ENCODE measurements at places on chromosomes 12 and 14.

DNA sequence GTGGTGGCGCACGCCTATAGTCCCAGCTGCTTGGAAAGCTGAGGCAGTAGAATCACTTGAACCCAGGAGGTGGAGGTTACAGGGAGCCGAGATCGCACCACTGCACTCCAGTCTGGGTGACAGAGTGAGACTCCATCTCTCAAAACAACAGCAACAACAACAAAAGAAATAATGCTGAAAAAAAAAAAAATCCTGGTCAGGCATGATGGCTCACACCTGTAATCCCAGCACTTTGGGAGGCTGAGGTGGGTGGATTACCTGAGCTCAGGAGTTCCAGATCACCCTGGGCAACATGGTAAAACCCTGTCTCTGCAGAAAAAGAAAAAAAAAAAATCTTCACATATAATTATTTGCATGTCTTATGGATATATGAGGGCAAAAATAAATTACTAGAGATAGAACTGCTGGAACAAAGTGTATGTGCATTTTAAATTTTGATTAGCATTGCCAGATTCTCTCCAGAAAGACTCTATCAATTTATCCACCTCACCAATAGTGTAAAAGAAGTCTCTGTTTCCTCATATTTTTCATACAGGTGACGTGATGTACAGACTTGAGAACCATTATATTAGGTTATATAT is 75.4 kb downstream of the ATXN2 start:
- DNase-seq, result no peak

GRCh38 chr12:50563434-50563787 is 58.6 kb downstream of the DIP2B start:
- DNase-seq, result no peak

DNA sequence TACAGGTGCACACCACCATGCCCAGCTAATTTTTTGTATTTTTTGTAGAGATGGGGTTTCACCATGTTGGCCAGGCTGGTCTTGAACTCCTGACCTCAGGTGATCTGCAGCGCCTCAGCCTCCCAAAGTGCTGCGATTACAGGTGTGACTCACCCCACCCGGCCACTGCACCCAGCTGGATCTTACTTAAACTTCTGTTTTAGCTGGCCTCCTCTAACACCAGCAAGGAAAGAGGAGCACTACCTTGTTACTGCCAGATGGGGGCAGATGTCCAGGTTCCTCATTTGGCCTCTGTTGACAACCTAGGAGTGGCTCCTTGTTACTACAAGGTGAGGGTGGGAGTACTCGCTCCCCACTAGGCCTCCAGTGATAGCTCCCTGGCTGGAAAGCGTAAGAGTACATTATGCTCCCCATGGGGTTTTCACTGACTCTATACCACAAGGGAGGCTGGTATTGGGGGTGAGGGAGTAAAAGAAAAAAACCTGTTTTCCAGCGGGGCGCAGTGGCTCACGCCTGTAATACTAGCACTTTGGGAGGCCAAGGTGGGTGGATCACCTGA is 13.2 kb upstream of the ARF6 start:
- no peak for DNase-seq

- no peak for DNase-seq
Observed at GRCh38 chr12:1883513-1883912, 34.9 kb downstream of the CACNA2D4 start.

DNA sequence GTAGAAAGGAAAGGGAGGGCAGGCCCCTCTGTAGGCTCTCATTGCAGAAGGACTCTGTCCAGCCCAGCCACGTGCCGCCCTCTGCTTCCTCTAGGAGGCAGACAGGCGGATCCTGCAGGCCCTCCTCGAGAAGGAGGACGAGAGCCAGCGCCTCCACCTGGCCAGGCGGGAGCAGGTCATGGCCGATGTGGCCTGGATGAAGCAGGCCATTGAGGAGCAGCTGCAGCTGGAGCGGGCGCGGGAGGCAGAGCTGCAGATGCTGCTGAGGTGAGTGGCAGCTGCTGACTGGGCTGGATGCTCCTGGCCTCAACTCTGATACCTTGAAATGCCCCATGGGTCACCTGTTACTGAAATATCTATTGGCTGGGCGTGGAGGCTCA is 10.9 kb downstream of the TCHP start:
- no peak for DNase-seq

- DNase-seq, result no peak
Observed at GRCh38 chr14:101405171-101405883, 156.0 kb upstream of the DIO3 start.

DNA sequence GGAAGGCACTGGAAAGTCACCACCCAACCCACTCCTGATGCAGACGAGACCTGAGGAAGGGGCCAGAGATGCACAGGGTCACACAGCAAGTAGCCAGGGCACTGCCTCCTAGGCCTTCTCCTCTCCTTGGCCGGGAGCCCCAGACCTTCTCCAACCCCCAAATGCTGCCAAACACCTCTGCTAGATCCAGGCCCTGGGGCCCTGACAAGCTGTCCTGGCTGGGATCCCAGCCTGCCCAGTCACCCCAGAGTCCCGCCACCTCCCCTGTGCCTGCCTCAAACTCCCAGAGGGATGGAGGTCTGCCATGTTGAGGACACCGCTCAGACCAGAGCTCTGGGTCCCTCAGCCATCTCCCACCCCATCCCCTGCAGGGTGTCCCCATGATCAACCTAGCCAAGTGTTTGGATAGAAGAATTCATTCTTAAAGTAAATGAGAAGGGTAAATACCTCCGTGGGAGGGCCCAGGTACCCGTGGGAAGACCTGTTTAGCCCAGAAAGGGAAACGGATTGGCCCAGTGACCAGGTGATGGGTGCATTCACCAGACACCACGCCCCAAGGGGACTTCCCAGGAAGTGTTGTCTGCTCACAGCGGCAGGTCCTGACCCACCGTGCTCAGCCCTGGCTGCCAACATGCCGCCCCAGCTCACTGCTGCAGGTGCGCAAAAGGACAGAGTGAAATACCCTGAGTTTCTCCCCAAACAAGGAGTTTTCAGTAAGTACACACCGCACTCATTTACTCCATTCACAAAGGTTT is 4.6 kb upstream of the DIO3 start:
- DNase-seq, result no peak

- no peak for DNase-seq
Observed at GRCh38 chr12:105343836-105344235, 13.3 kb downstream of the C12orf75 start.

DNA sequence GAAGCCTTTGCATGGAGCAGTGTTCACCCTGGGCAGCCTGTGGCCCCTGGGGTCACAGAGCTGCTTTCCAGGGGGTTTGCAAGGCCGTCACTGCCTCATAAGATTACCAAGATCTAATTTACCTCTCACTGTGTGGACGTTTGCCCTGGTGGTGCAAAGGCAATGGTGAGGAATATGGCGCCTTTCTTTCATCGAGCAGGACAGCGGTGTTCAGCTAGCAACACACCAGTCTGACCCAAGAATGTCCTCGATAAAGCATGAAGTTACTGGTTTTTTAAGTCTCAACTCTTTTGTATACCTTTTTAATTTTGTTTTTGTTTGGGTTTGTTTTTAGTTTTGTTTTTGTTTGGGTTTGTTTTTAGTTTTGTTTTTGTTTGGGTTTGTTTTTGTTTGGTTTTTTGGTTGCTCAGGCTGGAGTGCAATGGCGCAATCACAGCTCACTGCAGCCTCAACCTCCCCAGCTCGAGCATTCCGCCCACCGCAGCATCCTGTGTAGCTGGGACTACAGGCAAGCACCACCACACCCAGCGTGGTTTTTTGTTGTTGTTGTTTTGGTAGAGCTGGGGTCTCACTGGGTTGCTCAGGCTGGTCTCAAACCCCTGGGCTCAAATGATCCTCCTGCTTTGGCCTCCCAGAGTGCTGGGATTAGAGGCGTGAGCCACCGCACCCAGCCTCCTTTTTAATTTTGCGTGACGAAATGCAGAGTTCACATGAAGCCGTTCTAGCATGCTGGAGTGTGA is 57.9 kb downstream of the PPP2R5C start:
- no peak for DNase-seq

GRCh38 chr14:84108746-84109457 is 1421.0 kb upstream of the FLRT2 start:
- no peak for DNase-seq

- DNase-seq, result no peak
Observed at GRCh38 chr12:74317078-74317601, 220.5 kb upstream of the ATXN7L3B start.

- DNase-seq, result no peak
Observed at GRCh38 chr14:104313674-104314073, 175.3 kb downstream of the KIF26A start.

- no peak for DNase-seq
Observed at GRCh38 chr12:101172316-101172715, 37.7 kb downstream of the SLC5A8 start.

DNA sequence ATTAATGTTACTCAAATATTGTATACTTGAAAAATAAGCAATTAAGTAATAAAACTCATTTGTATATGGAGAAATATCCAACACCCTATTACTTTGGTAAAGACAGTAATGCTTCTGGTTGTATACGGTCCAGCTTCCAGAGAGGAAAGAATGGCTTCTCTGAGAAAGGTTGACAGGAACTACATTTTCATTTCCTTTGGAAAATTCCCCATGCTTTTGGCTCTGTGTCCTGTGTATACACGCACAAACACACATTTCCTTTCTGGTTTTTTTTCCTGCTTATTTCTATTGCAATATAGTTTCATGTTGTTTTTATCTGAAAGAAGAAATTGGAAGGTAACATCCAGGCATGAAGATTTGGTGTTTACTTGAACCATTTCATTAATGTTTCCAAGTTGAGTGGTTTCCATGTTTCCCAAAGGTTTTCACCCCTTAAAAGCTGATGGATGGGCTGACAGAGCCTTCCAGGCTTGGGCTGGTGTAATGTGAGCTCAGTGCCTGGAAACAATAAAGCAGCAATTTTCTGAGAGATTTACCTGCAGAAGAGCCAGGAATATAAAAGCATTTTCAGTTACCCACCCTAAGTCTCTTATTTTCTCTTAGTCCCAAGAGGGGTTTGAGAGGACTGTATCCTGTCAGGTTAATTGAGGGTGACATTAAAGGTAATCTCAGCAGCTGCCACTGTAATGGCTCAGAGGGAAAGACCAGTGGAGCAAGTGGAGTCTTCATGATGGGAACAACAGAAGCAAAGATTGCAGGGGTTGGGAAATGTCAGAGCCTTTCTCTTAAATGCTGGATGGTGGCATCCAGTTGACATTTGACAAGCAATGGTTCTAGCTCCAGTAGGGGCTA is 33.4 kb upstream of the TMTC1 start:
- no peak for DNase-seq

DNA sequence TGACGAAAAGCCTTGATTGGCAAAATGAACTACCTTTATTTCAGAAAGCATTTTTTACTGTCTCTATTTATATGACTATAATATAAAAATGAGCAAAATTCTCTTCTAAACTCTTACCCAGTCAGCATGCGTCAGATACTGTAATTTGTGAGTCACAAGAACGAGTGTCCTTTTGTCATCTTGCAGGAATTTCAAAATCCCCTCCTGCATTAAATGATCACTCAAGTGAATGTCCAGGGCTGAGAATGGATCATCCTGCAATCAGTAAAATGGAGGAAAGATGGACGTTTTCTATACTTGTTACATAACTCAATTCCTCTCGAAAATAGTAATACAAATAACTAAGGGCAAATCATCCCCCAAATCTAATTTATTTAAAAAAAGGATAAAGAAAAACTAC is 77.7 kb upstream of the KCNJ8 start:
- DNase-seq, result no peak

DNA sequence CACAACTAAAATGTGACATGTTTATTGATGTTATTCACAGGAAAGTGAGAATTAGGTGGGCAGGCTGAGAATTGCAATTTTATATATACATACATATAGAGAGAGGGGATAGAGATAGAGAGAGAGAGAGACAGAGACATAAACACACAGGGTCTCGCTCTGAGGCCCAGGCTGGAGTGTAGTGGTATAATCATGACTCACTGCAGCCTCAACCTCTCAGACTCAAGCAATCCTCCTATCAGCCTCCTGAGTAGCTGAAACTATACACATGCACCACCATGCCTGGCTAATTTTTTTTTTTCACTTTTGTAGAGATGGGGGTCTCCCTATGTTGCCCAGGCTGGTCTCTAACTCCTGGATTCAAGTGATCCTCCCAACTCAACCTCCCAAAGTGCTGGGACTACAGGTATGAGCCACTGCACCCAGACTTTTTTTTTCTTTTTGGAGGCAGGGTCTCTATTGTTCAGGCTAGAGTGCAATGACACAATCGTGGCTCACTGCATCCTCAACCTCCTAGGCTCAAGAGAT is 49.1 kb downstream of the R3HDM2 start:
- DNase-seq, result no peak

GRCh38 chr14:42469637-42470426 is 863.2 kb downstream of the LRFN5 start:
- DNase-seq, result no peak

DNA sequence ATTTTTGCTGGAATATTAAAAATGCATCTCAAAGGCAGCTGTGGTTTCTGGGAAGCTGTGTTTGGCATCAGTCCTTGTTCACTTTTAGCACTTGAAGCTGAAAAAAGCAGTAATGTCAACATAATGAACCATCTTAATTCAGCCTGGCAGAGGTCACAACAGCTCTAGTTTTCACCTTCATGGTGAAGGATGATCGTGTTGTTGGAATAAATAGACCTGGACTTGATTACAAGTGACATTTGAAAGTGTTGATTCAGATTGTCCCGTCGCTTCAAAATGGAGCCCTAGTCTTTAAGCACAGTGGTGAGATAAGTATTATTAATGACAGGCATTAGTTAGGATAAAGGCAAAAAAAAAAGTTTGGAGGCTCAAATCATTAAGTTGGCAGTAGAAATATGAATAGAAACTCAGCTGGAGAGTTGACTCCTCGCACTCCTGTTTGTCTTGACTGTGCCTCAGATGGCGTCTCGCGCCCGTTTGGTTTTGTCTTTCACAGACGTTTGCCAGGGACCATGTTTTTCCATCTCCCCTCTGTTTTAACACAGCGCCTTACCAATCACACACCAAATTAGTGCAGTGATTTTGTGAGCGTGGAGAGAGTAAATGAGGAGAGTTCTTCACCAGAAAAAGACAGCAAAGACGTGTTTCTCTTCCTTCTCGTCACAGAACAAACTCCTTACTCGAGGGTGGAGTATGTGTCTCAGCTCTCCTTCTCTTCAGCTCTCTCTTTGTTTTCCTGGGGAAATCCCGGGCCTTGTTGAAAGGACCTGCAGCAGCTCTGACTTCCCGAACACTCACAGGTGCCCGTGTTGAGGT is 53.4 kb upstream of the MMP17 start:
- DNase-seq, result no peak
